ENCODE measurements at places on chromosomes 5 and 9.

DNA sequence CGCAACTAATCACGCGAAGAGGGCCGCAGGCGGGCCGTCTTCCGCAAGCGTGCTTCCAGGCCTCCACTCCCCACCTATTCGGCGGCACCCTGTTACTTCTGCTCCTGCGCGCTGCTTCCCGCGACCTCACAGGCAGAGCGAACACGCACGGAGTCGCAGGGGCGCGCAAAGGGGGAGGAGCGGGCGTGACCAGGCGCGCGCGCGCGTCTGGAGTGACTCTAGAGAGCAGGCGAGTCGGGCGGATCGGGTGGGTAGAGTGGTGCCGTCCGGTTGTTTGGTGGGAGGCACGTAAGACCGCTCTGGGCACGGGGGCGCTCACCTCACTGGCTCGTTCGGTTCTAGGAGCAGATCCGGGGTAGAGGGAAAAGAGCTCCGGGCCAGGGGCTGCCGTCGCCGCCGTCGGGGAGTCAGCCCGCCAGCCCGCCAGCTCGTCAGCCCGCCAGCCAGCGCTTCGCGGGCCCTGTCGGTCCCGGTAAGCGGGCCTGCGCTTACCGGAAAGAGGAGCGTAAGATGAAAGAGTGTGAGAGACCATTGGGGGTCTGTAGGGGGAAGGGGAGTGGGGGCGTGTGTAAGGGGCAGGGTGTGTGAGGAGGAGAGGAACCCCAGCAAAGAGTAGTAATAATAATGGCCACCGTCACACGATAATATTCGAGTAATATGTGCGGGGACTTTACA is at the start of gene CNOT8:
CNOT8 (plus strand) TSS at position 331 of the 675 bp plus-strand sequence. CDS start 4,652 bp downstream, outside the sequence.
- peak; percentile 96 for ATAC-seq

- no peak for ATAC-seq
Measured at GRCh38 chr9:120663380-120663779, 50.9 kb downstream of the MEGF9 start.

DNA sequence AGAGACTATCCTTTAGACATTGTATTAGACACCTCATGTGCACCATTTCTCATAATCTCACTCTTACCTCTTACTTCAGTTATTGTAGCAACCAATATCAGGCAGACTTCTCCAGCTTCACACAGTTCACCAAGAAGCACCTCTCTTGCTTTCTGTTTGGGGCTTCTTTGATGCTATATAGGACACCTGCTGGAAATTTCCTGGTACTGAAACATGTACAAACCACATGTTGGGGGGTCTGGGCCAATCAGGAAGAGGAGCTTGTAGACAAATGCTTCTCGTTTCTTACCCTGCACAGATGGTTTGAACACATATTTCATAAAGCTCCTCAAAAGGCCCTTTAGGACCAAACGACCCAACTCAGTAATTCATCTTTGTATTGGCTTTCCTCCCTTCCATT is 212.1 kb downstream of the IZUMO3 start:
- no peak for ATAC-seq

DNA sequence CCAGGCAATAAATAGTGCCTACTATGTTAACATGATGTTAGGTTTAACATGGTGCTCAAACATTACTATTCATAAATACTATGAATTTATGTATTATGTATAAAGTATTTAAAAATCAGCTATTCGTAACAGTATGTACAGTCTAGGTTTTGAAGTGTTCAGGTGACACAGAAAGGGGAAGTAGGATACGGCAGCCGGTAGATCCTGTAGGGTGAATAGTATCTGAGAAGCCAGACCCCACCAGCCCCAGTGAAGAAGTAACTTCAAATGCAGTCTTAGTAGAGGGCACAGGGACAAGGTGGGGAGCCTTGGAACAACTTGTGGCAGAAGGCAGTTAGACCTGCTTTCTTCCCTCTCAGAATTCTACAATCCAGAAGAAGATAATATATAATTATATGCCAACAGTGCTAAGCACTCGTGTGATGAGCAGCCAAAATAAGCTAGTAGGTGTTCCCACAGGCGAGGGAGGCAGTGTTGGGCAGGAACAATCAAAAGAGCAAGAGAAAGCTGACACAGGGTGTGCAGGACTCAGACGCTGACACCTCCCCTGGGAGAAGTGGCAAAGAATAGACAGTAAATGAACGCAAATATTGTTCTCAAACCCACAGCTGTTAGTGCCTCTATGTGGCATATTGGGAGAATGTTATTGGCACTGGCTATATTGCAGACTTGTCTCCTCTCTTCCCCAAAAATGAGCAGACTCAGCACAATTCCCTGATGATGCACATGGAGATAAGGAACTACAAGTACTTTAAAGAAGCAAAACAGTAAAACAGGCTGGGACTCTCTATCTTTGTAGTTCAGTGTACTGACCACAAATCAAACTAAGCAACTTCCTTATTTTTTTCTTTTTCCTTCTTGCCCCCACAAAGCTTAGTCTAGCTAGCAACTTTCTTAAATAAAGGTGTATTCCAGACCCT is 4.6 kb downstream of the ZNF367 start:
- no peak for ATAC-seq

- no peak for ATAC-seq
Measured at GRCh38 chr5:179610903-179611265, 12.6 kb downstream of the HNRNPH1 start.
